ENCODE measurements at places on chromosomes 12 and 14.

GRCh38 chr14:24900269-24901100 is 149.5 kb downstream of the STXBP6 start:
- DNase-seq: no peak

DNA sequence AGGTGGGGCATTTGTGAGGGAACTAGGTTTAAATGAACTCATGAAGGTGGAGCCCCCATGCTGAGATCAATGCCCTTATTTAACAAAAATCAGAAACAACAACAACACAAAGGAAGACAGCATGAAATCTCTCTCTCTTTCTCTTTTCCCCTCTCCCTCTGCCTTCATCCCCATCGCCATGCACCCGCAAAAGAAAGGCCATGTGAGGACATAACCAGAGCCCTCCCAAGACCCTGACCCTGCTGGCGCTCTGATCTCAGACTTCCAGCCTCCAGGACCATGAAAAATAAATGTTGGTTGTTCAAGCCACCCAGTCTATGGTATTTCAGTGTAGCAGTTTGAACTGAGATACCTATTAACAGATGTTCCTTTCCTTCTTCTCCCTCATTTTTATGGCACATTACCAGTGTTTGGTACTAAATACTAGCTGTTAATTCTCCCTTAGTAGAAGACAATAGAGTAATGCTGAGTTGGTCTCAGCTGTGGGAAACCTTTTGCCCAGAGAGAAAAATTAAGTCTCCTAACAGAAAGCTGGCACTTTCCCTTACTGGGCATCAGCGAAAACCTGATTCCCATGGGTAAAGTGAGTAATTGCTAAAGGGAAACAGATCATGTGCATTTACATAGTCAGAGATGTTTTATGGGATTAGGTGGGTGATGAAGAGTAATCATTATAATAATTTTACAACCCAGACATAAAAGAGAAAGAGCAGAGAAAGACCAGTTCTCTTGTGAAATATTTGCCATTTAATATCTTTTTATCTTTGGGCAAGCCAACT is 264.0 kb upstream of the PLEKHG7 start:
- no peak for DNase-seq

GRCh38 chr14:99785426-99785825 is 7.8 kb upstream of the EML1 start:
- no peak for DNase-seq

- no peak for DNase-seq
Measured at GRCh38 chr12:18383203-18383602, 121.9 kb downstream of the PIK3C2G start.

GRCh38 chr12:77606348-77606747 is 224.3 kb upstream of the NAV3 start:
- no peak for DNase-seq
